Amygdala (tissue), 56 donors: ENCODE measurements at places on chromosomes 5 and 9.

GRCh38 chr9:32200896-32201295, 183.5 kb upstream of the ACO1 start:
- no peak for DNase-seq

- DNase-seq, result no peak
Measured at GRCh38 chr5:147344861-147345260, 110.0 kb downstream of the STK32A start.

GRCh38 chr5:56309262-56309826, 76.2 kb upstream of the ANKRD55 start:
- no peak for DNase-seq

DNA sequence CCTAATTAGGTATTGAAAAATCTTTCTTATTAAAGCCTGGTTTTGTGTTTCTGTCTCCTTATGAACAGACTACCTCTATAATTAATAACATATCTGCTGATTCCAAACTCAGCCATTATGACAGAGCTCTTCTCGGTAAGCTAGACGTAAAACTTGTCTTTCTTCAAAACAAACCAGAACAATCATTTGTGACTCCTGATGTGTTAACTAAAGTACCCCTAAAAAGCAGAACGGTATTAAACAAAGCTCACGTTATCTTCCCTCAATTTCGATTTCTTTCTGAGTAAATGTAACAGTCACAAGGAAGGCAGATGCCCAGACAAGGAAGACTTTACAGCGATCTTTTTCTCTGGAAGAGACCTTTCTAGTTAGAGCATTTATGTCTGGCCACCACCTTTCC, 1.8 kb downstream of the SEMA5A start:
- no peak for DNase-seq

DNA sequence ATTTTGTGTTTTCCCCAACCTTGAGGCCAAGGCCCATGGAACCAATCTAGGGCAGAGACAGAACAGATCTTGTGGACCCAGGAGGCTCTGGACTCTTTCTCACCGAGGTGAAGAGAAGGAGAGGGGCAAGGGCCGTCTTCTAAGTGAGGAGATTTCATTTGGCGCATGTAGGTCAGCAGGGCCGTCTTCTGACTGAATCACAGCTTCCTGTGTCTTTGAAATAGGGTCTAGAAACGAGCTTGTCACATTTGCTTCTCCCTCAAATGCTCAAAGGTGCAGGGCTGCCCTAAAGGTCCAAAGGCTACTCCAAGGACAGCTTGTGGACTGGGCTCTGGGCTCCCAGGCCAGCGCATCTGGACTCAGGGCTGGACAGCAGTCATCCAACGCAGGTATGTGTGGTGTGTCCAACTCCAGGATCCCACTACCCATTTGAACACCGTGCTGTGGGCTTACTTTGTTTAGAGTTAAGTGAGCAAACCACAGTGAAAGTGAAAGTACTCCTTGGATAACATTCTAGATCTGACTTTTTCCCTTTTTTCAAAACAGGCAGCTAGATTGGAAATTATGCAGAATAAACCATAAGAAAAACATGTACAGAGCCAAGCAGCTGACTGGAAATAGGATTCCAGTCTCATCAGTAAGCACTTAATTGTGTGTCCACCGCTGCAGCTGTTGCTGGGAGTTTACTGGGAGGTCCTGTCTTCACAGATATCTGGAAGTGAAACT, 357.0 kb downstream of the GADD45G start:
- no peak for DNase-seq

- no peak for DNase-seq
Measured at GRCh38 chr9:24333629-24334028, 212.1 kb downstream of the IZUMO3 start.

DNA sequence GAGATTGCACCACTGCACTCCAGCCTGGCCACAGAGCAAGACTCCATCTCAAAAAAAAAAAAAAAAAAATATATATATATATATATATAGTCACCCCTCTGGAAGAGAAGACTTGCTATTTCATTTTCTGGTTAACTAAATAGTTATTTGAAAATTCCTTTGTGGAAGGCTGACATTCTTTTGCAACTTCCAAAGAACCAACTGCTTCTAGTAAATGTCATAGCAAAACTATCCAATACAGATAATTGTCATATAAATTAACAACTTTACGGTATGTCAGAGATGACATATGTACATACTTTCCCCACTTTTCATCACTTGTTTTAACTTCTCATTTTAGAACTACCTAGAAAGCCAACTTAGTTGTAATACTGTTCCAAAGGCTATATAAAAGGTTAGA, 50.9 kb downstream of the PRUNE2 start:
- DNase-seq, result no peak

- no peak for DNase-seq
Measured at GRCh38 chr9:96376891-96377874, 6.3 kb downstream of the SLC35D2 start.

- DNase-seq, result no peak
Measured at GRCh38 chr9:19023078-19023477, 9.9 kb downstream of the SAXO1 start.

GRCh38 chr5:95422838-95423237, 31.7 kb downstream of the FAM81B start:
- no peak for DNase-seq

DNA sequence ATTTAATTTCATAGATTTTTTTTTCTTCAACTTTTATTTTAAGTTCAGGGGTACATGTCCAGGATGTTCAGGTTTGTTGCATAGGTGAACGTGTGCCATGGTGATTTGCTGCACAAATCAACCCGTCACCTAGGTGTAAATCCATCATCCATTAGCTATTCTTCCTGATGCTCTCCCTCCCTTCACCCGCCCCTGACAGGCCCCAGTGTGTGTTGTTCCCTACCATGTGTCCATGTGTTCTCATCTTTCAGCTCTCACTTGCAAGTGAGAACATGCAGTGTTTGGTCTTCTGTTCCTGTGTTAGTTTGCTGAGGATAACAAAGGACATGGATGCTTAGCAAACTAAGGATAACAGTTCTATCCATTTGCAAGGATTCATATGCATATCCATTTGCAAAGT, 209.1 kb upstream of the ADCY2 start:
- no peak for DNase-seq
